T follicular helper cell (primary cell): ENCODE measurements at places on chromosomes 3 and 15.

- no peak for DNase-seq
These were observed 164.6 kb upstream of the CCDC54 start for GRCh38 chr3:107212618-107213017.

GRCh38 chr3:31472479-31473390 is 60.0 kb upstream of the STT3B start:
- DNase-seq = no peak

- DNase-seq = no peak
These were observed 604 bp downstream of the ISL2 start for GRCh38 chr15:76337059-76337695.

GRCh38 chr3:157414861-157415260 is 21.8 kb upstream of the PTX3 start:
- no peak for DNase-seq

DNA sequence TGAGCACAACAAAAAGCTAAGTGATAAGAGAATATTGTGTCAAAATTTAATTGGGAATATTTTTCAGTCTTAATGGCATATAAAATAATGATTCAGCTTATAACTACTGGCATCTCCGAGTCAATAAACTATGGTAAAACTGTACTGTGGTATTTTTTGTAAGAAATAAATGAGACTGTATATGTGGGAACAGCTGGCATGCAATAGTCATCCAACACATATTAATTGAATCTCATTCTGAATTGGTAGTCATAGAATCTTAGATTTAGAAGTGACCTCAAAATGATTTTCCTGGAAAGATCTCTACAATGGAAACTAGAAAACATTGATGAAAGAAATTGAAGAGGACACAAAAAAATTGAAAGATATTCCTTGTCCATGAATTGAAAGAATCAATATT is 133.4 kb upstream of the SLC7A14 start:
- DNase-seq = no peak

GRCh38 chr3:51190199-51190598 is 194.9 kb upstream of the MANF start:
- DNase-seq = no peak

DNA sequence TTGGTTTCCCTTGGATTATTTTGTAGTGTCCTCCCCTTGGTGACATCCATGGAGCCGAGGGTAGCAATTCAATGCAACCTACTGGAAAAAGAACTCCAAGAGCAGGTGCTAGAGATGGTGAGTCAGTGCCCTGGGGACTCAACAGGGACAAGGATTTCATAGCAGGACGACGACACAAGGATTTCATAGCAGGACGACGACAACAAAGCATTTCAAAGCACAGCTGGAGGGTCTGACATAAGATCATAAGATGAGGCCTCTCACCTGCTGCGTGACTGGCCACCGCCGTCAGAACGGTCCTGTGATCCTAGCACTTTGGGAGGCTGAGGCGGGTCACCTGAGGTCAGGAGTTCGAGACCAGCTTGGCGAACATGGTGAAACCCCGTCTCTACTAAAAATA is 22.5 kb downstream of the NRROS start:
- no peak for DNase-seq

GRCh38 chr3:16060358-16060852 is 114.1 kb upstream of the GALNT15 start:
- DNase-seq = no peak

GRCh38 chr3:175731543-175731942 is 872.4 kb downstream of the NAALADL2 start:
- no peak for DNase-seq

DNA sequence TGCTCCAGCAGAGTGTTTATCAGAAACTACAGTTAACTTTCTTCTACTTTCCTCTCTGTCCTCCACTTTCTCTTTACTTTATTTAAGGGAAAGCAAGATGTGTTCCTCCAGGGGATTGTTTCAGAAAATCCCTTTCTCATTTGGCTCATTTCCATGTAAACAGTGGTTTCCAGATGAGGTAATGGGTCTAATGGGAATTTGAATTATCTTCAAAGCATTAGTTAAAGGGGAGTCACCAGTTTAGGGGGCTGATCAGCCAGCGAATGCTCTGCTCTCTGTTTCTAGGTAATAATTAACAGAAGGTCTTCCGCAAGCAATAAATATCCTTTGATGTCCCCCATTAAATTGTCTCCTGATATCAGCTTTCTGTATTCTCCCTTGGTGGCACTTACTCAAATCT is 30.4 kb upstream of the ZNF639 start:
- DNase-seq = no peak

DNA sequence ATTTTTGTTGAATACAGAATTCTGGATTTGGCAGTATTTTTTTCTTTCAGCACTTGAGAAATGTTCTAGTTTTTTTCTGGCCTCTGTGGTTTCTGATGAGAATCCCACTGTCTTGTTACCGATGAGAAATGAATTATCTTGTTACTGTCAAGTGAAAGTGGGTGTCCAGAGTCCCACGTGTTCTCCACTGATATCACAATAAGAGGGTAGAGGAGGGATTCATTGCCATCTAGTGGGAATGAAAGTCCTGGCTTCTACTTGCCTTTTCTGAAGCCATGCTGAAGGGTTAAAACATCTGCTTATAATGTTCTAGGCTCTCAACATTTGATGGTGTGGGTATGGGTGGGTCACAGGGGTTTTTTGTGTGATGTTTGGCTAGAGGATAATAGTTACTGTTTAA is 66.1 kb downstream of the SEC22A start:
- DNase-seq = no peak

DNA sequence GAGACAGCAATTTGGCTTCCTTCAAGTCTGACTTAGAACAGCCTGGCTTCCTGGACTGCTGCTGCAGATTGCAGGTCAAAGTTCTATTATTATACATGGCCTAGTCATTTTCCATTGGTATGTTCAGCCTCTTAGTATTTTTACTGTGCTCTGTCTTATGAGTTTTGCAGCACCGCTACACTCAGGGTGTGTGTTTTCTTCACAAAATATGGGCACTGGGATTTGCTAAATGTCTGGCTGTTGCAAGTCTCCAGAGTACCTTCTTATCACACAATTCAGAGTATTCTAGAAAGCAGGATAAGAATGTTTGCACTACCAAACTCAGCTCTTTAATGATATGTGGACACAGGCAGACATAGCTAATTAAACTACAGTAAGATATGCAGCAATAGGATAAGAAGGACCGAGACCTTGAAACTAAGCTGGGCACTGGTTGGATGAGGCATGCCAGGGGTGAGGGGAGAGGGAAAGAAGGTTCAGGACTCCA is 203.0 kb upstream of the PDZRN3 start:
- no peak for DNase-seq

- no peak for DNase-seq
These were observed 616.9 kb downstream of the ZIC1 start for GRCh38 chr3:148026009-148026588.

- no peak for DNase-seq
These were observed 57.7 kb downstream of the DUT start for GRCh38 chr15:48388910-48389309.

- no peak for DNase-seq
These were observed 68.9 kb downstream of the DOCK3 start for GRCh38 chr3:50743643-50744042.

DNA sequence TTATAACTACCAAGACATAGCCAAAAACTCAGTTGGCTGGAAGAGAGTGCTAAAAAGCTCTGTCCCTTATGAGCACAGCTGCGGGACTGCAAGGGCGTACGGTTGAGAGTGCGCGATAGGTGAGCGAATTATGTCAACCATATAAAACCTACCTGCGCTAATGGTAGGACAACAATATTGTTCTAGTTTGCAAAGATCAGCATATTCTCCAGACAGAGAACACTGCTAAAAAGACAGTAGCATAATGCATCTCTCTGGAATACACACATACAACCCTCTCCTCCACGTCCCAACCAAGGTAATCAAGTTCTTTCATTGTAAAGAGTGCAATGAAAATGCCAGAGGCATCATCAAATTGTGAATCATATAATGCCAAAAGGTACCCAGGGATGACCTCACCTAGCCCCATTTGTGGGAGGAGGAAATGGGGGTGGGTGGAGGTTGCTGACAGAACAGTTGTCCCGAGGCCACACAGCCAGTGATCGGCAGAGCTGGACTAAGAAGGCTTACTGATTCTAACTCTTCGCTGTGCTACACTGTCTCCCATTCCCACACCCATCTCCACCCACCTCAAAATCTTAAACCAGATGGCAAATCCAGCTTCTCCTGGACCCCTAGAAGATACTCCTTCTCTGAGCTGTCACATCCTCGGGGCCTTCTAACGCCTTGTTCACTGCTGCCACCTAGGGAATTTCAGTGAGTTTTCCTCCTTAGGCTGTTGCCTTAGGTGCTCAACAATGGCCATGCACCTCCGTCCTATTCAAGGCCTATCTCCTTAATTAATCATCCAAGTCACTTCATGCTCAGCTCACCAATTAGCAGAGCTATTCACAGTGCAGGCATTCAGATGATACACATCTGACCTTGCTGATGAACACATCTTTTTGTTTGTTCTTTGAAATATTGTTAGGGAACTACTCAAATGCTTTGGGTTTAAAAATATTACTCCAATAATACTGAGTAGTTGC is 60.7 kb downstream of the RPL22L1 start:
- no peak for DNase-seq

GRCh38 chr3:15360788-15361493 is 28.6 kb upstream of the SH3BP5 start:
- DNase-seq = no peak

GRCh38 chr3:49707113-49707480 is 12.4 kb downstream of the AMIGO3 start:
- DNase-seq = no peak

GRCh38 chr15:93250950-93251349 is 161.9 kb upstream of the RGMA start:
- no peak for DNase-seq

DNA sequence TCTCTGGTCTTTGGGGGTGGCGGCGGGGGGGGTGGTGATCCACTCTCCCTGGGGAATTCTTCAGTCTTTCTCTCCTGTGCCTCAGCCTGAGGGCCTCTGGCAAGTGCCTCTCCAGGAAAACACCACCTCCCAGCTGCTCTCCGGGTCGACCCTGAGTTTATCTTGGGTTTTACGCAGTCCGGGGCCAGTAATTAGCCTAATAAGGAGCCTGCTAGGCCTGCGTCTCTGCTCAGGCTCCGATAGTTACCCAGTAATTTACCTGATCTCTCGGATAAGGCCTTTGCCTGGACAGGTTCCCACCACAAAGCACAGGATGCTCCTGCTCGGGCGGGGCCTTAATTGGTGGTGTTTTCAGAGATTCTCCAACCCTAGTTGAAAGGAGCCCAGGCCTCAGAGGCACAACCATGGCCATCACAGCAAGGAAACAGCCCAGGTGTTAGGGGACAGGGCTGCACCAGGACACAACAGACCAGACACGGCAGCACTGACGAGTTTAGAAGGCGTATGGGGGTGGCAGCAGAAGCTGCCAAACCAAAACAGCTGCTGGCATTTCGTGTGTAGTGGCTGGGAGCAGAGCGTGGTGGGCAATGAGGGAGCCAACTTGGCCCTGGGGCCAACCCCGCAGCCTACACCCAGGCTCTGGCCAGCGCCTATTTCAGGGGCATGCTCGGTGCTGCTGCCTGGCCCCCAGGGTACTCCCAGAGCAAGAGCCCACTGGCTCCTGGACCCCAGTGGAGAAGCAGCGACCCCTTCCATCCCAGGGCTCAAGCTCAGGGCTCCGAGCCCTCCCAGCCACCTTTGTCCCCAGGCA is 71.4 kb downstream of the KLF13 start:
- no peak for DNase-seq

DNA sequence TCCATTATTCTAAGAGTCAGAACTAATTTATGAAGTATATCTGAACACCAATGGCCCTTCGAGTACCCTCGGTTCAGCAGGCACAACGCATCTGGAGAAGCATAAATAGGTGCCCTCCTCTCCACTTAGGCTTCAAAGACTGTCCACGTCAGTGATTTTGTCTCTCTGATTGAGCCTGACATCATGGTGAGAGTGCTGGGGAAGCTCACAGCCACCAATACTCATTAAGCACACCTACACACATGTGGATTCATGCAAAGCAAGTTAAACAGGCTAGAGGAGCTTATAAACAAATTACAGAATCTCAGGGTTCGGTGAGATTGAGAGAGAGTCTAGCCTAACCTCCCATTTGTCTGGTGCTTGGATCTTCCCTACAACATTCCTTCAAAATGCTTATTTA is 3.6 kb downstream of the CLDN1 start:
- no peak for DNase-seq

- no peak for DNase-seq
These were observed 14.8 kb downstream of the MCM2 start for GRCh38 chr3:127612966-127613365.

DNA sequence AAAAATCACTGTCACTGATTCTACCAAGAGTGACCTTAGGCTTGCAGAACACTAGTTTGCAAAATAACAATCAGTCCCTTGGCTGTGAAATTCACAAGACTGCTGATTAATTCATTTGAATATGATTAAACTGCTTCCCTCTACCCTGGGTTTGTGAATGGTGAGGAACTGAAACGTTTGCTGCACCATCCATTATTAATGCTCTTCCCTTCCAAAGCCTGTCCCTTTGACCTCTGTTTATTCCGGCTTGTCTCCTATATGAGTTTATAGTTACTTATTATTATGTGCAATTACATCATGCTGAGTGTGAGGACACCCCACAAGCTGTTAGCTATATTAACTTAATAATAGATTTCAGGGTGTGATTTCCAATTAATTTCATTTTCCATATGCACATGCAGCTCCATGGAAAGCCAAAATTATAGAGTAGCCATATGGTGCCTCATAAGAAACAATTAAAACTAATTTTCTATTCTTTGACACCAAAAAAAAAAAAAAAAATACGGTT is 96.5 kb downstream of the SUCLG2 start:
- DNase-seq = no peak
